ENCODE measurements at places on chromosomes 16 and 17.

GRCh38 chr17:62189377-62189776 lies 124.3 kb upstream of the MED13 start:
- DNase-seq = no peak

DNA sequence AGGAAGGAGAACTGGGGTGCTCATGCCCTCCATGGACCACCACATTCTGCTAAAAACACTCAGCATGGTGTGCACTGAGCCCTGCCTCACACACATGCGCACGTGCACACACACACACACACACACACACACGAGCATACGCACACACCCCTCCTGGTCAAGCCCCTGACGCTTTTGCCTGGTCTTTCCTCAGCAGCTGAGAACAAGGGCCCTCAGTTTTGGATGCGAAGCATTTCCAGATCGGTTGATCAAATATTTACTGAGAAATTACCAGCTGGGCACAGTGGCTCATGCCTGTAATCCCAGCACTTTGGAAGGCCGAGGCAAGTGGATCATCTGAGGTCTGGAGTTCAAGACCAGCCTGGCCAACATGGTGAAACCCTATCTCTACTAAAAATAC lies 20.1 kb upstream of the RAI1 start:
- DNase-seq = no peak

GRCh38 chr16:27739606-27740357 lies 189.8 kb downstream of the KATNIP start:
- DNase-seq = no peak

DNA sequence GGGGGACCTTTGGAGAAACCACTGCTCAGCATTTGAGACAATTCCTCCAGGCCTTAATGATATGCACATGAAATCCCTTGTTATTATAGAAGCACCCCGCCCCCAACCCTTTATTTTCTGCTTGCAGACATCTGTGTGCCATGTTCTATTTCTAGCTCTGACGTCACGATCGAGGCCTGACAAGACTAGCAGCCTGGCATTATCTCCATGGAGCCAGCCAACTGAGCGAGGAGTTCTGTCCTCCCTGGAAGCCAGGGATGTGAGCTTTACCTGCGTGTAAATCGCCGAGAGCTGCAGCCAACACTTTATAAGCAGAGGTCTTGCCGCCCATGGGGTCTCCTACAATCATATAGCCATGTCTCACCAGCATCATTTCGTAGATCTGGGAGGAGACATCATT lies 116.9 kb downstream of the DNAH3 start:
- no peak for DNase-seq

- DNase-seq = no peak
Measured at GRCh38 chr16:11582157-11582814, 4.4 kb downstream of the LITAF start.
